ENCODE measurements at places on chromosomes 3 and 15.

DNA sequence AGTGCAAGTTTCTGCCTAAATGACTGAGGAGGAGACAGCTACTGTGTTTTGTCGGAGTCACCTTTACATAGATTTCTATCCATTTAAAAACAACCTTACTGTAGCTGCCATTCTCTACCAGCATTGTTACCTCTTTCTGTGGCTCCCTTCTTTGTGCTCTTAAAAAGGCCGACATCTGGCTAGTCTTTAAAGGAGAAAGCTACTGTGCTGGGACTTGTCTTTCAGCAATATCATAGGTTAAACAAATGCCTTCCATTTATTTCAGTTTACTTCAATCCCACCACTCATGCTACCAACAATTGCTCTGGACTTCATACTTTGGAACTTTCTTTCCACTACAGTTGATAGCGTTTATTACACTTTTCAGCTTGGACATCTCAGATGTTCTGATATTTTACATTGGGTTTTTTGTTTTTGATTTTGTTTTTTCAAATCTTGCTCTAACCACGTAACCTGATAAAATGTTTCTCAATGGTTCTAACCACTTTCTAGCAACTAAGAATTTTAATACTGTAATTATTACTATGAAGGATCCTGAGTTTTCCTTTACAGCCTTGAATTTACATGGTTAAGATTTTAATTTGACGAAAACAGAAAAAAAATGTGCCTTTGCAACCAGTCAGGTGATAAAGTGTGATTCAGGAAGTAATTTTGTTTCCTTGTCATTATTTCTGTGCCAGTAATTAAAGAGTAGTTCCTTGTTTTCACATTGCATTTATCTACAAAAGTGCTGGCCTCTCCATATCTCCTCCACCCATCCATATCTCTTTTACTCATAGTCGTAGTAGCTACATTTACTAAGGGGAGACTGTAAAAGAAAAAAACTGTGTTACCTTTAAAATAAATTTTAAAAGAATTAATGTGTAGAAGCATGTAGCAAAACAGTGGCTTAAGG, 1.3 kb upstream of the CBLB start:
- DNase-seq, result no peak

GRCh38 chr3:33071946-33072345, 25.0 kb downstream of the GLB1 start:
- no peak for DNase-seq

DNA sequence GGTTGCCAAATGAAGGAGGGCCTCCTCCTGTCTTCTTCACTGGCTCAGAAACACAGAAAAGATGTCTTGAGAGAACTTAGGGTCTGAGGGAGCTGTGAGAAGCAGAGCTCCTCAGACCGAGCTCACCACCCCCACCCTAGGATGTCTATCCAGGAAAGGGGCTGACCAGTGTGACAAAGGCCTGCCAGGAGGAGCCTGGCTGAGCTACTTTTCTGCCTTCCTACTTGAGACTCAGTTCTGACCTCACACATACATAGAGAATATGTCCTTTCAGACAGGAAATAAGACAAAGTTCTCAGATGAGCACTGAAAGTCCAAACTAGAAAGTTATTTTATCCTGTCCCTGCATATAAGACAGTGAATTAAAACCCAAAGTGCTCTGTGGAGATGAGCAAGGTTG, 54.5 kb downstream of the KIF9 start:
- DNase-seq, result no peak

DNA sequence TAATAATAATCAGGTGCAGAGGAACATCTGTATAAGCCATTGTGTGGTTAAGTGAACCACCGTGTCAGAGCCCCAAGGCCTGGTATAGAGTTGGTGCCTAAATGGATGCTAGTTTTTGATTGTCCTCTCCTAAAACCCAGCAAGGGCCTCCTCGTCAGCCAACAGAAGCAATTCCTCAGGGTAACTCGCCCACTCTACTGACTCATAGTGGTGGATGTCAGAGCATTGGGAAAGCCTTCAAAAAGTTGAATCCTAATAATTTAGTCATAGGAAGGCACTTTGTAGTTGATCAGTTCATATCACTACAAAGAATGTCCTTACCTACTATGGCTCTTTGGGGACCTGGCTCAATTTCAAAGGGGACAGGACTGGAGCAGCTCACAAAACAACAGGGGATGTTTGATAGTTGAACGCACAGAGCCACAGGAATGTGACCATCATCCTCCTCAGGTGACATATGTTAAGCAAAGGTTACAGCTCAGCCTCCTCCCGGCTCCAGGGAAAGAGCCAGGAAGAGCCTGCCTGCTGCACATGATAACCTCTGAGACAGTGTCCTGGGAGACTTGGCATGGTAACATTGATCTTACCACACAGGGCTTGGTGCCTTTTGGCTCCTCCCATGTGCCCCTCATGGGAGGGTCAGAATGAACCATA, 338.7 kb downstream of the CLSTN2 start:
- no peak for DNase-seq
